Iris pigment epithelial cell (primary cell): ENCODE measurements at places on chromosomes 7 and 10.
A peak's percentile ranks its signal among the peaks of the same experiment; 100 is the strongest.

DNA sequence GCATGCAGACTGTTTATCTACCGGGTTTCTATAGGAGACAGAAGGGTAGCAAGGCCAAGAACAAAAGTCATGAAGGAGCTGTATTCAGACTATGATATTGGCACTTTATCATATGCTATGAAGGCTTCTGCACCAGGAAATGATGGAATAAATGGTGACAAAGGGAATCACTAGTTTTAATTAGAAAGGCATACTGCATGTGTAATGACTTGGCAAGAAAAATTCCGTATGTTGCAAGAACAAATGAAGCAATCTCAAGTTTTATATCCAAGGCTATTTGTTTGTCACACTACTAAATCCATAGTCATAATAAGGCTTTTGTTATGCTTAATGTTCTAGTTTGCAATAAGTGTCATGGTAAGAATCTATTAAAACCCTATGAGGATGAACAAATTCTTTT, 230.9 kb downstream of the ZEB1 start:
- peak; percentile 54 for DNase-seq

- no peak for DNase-seq
These were observed 31.6 kb upstream of the POM121L12 start for GRCh38 chr7:53003653-53004445.

DNA sequence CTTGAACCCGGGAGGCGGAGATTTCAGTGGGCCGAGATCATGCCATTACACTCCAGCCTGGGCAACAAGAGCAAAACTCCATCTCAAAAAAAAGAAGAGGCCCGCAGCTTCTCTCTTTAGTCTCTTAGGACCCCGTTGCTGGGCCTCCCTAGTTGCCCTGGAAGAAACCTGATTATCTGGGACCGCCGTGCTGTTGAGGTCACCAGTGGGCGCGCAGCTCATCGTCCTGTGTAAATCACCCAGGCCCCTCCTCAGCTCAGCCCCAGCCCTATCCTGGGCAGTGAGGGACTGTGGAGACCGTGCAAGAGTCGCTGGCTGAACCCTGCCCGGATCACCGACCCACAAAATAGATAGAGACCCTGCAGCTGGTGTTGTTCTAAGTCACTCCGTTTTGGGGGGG, 85.0 kb downstream of the UNCX start:
- DNase-seq, result no peak

GRCh38 chr10:99513061-99513460, 19.7 kb upstream of the NKX2-3 start:
- DNase-seq, result no peak

GRCh38 chr10:77380191-77380590, 257.4 kb downstream of the KCNMA1 start:
- DNase-seq, result no peak

DNA sequence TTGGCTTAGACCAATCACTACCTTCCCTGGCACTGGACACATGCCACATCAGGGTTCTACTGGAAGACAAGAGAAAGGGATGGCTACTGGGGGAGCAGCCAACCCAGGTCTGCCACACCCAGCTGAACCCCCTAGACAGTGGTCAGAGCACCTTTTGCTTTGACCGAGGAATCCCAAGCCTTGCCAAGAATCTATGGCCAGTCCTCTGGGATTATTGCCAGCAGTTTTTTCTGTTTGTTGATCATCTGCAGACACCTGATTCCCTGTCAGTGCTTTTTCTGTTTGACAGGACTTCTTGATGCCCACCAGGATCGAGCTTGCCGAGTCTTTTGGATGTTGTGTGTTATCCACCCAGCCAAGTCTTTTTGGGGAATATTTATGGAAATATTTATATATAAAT, 476.2 kb upstream of the GALNT17 start:
- DNase-seq, result no peak

DNA sequence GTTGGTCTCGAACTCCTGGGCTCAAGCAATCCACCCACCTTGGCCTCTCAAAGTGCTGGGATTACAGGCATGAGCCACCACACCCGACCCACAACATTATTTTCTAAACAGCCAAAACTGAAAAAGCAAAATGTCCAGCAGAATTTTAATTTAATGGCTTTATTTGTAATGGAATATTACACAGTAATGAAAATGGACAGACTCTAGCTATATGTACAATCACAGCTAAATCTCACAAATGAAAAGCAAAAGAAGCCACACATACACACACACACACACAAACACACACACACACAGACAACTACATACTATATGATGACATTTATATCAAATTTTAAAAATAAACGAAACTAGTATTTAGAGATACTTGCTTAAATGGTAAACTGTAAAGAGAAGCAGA, 18.7 kb downstream of the ARHGAP19 start:
- no peak for DNase-seq

- peak; percentile 94 for DNase-seq
These were observed 27.3 kb upstream of the IFRD1 start for GRCh38 chr7:112422842-112423496.

GRCh38 chr10:19824381-19825342, 8.4 kb downstream of the PLXDC2 start:
- DNase-seq, result no peak

GRCh38 chr7:101676062-101676598, 47.0 kb upstream of the MYL10 start:
- DNase-seq, result no peak

GRCh38 chr7:37703361-37703760, 19.8 kb downstream of the GPR141 start:
- DNase-seq, result no peak

GRCh38 chr10:98106531-98106930, 27.9 kb upstream of the R3HCC1L start:
- DNase-seq, result no peak

GRCh38 chr7:51823437-51823836, 506.8 kb upstream of the COBL start:
- no peak for DNase-seq

GRCh38 chr10:97724341-97724941, 10.9 kb downstream of the MARVELD1 start:
- DNase-seq, result peak; percentile 69

- DNase-seq, result peak; percentile 30
These were observed 143.3 kb downstream of the DGKI start for GRCh38 chr7:137703291-137704010.

DNA sequence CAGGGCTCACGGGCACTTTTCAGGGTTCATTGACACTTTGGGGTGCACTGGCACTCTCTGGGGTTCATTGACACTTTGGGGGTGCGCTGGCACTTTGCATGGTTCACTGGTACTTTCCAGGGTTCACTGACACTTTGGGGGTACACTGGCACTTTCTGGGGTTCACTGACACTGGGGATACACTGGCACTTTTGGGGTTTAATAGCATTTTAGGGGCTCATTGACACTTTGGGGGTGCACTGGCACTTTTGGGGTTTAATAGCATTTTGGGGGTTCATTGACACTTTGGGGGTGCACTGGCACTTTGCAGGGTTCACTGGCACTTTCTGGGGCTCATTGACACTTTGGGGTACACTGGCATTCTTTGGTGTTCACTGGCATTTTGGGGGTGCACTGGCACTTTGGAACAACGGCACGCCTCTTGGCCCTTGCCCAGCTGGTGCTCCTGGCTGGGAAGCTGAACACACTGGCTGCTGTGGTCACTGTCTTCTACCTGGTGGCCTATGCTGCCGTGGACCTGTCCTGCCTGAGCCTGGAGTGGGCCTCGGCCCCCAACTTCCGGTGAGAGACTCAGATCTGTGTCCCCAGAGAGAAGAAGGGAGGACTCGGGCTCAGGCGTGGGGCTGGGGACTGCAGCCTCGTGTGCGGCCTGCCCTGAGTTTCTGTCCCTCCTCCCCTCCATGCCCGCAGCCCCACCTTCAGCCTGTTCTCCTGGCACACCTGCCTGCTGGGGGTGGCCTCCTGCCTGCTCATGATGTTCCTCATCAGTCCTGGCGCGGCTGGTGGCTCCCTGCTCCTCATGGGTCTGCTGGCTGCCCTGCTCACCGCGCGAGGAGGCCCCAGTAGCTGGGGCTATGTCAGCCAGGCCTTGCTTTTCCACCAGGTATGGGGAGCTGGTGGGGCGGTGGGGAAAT, 6.2 kb upstream of the TRIP6 start:
- DNase-seq, result no peak

DNA sequence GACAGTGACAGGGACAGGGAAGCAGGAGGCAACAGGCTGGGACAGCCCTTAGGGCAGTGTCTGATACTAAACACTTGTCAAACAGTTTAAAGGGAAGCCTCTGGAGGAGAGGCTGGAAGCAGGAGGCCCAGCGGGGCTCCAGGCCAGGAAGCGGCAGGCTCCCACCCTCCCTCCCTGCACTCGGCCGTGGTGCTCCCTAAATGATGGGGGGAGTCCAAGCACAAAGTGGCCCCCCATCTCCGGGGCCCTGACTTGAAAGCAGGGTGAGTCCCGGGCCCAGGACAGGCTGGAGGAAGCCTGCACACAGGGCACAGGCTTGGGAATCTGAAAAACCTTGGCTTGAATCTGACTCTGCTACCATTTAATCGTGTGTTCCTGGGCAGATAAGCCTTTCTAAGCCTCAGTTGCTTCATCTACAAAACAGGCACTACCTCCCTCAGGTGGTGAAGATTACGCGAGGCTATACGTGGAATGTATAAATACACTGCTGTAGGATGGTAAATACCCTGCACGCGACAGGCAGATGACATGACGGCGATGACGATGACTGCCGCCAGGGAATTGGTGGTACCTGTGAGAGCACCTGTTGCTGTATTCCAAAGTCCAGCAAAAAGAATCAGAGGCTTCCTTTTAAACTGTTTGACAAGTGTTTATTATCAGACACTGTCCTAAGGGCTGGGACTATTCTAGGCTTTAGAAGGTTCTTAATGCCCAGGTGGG, 34.1 kb downstream of the GBX1 start:
- no peak for DNase-seq

GRCh38 chr7:6530626-6531491, 20.4 kb downstream of the GRID2IP start:
- DNase-seq, result no peak

GRCh38 chr10:48951707-48952106, 12.1 kb upstream of the LRRC18 start:
- DNase-seq, result no peak

DNA sequence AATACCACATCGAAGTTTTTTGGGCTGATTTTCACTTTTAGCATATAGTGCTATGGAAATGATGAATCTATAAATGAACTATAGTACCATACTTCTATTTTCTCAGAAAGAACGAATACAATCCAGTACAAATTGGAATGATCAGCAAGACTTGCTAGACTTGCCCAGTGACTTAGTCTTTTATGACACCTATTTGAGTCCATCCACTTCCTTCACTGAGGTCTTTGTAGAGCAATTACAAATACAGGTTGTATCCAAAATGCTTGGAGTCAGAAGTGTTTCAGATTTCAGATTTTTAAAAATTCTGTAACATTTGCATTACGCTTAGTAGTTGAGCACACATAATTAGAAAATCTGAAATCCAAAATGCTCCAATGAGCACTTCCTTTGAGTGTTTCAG, 104.3 kb downstream of the NRBF2 start:
- no peak for DNase-seq

DNA sequence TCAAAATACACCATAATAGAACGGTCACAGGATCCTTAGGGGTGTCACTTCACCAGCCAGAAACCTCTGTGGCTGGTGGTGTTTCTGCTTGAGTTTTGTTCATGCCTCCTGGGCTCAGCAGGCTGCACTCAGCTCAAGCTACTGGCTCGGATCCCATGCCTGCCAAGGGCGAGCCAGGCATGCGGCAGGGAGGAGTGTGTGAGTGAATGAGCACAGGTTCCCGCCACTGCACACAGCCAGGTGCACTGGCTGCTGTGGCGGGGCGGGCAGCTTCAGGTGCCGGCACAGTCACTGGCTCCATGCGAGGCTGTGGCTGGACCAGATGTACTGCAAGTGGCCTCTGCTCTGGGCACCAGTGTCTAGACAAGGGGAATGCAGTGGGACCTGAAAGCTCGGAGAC, 29.5 kb downstream of the CLDN12 start:
- no peak for DNase-seq
